Stimulated activated CD8-positive, alpha-beta memory T cell treated with anti-CD3 and anti-CD28 coated beads, Interleukin-15, amount 100 ng/mL, for 24 hours (primary cell): ENCODE measurements at places on chromosomes 11 and 22.
A peak's percentile ranks its signal among the peaks of the same experiment; 100 is the strongest.

- no peak for DNase-seq
Observed at GRCh38 chr11:9754010-9754471, 90.2 kb downstream of the SWAP70 start.

- no peak for DNase-seq
Observed at GRCh38 chr11:111764621-111765020, 1.6 kb downstream of the PPP2R1B start.

GRCh38 chr11:57700425-57700824 is 11.6 kb downstream of the MED19 start:
- DNase-seq, result no peak

GRCh38 chr11:125451400-125452124 is 44.5 kb downstream of the FEZ1 start:
- no peak for DNase-seq

- DNase-seq, result peak; percentile 18
Observed at GRCh38 chr11:12599408-12600143, 74.6 kb upstream of the TEAD1 start.

DNA sequence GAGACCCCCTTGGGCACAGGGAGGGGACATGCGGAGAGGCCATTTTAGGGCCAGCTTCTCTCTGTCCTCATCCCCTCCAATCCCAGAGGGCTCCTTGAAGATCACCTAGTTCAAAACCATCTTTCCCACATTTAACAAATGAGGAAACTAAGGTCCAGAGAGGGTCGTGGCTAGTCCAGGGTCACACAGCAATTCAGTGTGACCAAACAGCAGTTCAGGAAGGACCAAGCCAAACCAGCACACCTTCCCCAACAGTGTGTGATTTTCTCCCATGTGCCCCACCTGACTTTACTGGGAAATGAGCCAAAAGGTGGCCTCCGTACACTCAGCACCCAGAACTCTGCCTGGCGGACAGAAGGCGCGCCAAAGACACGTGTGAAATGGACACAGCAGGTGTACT is 51.3 kb downstream of the CACNA1I start:
- DNase-seq, result no peak

GRCh38 chr11:61659413-61660196 is 20.6 kb upstream of the DAGLA start:
- no peak for DNase-seq

DNA sequence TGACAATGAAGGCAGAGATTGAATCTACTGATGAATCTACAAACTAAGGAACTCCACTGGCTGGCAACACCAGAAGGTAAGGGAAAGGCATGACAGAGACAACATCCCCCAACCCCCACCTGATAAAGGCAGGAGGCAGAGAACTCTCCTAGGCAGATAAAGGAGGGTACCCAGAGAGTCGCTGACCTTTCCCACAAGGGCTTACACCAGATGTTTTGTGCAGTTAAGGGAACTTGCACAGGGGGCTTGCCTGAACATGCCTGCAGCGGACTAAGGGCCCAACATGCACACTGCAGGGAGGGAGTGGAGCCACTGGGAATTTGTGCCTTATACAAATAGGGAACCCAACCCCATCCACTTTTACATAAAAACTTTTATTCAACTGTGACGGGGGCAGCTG is 1996.9 kb upstream of the RAG2 start:
- no peak for DNase-seq

GRCh38 chr11:72241291-72241781 is 2.6 kb downstream of the PHOX2A start:
- DNase-seq, result no peak

- no peak for DNase-seq
Observed at GRCh38 chr11:71330996-71331395, 78.6 kb upstream of the SHANK2 start.

- DNase-seq, result no peak
Observed at GRCh38 chr22:27989758-27990450, 70.8 kb upstream of the PITPNB start.

- no peak for DNase-seq
Observed at GRCh38 chr22:17824457-17824856, 50.2 kb upstream of the BID start.

GRCh38 chr11:130313383-130314183 is 1.1 kb downstream of the ZBTB44 start:
- DNase-seq, result no peak

DNA sequence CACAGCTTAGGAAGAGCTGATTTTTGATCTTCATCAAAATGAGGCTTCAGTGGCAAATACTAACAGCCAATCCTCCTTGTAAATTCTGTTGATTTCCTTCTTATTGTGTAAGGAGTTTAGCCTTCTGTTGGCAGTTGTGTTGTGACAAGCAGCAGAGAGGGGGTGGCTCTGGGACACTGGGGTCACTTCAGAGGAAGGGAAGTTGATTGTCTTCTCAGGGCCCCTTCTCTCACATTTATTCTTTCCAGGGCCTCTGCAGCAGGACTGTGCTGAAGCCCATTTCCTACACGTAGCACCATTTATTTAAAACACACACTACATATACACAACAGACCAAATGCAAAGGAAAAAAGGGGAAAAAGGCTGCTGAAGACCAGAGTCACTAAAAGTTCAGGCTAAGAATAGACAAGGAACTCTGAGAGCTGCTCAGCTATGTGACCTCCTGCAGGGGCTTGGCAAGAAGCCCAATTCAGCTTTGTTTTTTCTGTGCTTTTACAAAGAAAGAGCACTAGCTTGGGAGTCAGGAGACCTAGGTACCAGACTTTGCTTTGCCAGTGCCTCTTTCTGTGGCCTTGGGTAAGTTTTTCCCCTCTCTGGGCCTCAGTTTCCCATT is 28.3 kb upstream of the UPB1 start:
- no peak for DNase-seq

- no peak for DNase-seq
Observed at GRCh38 chr11:59368238-59369022, 9.7 kb downstream of the OR5AN1 start.

DNA sequence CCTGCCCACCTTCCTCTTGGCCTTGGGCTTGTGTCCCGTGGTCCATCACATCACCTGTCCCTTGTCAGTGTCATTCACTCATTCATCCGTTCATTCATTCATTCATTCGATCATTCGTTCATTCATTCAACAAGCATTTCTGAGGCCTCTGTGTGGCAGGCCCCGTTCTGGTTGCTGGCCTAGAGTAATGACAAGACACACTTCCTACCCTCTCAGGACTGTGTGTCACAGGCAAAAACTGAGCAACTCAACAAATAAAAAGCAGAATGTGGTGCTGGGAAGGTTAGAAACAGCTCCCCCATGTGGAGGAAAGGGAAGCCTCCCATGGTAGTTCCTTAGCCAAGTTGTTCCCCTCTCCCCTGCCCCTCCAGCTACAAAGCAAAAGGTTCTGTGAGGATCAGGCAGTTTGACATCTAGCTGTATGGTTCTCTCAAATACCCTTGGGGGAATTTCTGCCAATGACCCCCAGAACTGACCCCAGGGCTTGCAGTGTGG is 1.6 kb upstream of the OMP start:
- no peak for DNase-seq
